ENCODE measurements at places on chromosomes 12 and 14.
A peak's percentile ranks its signal among the peaks of the same experiment; 100 is the strongest.

DNA sequence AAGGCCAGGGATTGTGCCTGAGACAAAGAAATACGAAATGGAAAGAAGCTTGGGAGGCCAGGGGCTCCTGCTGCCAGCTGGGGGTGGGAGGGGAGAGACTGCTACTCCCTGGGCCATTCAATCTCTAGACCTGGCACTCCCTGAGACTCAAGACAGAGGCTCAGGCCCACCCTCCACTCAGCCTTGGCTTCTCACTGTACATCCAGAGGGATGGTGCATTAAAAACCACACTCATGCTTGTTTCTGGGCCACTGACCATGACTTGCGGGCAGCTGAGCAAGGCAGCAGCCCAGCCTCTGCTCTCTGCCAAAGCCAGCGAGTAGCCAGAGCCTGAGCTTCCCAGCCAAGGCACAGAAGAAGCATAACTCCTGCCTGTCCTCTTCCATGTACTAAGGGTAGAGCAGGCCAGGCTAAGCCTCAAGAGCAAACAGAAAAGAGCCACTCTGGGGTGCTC lies 41.5 kb downstream of the PITPNM2 start:
- DNase-seq = no peak

- DNase-seq = no peak
Measured at GRCh38 chr12:59615392-59616165, 19.8 kb downstream of the SLC16A7 start.

GRCh38 chr14:55430024-55430690 lies 10.3 kb downstream of the TBPL2 start:
- peak; percentile 81 for DNase-seq

DNA sequence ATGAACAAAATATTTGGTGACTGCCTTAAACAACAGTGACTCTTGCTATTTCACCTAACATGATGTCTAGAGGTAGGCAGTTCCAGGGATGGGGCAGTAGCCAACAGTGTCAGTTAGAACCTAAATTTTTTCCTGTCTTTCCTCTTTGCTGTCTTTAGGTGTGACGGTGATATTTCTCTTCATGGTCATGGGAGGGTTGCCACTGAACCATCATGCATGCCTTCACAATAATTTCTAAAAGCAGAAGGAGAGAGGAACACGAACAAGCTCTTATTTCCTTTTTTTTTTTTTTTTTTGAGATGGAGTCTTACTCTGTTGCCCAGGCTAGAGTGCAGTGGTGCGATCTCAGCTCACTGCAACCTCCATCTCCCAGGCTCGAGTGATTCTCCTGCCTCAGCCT lies 2.4 kb downstream of the CCDC63 start:
- no peak for DNase-seq

DNA sequence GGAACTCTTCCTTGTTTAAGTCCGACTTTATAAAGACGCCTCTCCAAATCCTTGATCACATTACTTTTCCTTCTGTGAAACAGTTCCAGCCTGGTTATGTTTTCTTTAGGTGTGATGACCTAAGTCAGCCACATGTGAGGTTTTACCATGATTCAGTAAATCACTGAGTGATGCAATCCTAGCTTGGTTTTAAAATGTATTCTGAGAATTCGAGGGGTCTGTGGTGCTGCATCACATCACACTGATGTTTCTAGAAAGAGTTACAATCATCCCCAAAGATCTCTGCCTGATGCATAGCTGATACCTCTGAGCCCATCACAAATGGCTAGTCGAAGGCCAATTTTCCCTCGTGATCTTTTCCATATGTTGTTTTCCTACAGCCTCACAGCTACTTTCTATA lies 152.7 kb downstream of the ANO2 start:
- DNase-seq = no peak

DNA sequence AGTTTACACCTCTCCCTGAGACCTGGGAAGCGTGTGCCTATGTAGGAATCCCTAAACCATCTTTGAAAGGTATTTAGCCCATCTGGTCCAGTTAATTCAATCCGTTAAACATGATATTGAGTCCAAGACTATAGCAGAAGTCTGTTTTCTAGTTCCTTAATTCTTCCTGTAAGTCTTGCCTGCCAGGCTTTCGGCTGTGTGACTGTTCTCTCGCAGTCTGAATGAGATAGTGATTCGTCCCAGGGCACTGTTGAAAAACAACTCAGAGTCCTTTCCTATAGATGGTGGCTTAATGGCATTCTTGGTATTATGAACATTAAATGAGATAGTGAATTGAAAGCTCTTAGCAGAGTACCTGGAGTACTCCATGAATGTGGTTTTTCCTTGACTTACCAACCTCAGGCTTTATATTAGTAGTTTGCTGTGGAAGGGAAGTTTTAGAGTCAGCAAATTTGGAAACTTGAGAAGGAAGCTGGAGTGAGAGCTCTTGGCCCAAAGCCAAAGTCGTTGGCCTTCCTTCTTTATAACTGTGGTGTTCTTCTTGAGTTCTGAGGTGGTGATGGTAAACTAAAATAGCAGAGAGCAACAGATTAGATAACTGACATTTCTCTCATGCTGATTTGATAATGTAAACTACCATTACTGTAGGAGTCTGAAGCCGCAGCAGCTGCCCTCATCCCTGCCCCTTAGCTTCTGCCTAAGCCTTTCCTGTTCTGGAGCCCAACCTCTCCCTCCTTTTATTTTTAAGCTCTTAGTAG lies 76.5 kb downstream of the TGFB3 start:
- no peak for DNase-seq

GRCh38 chr14:87989956-87990299 lies 3.1 kb downstream of the GALC start:
- DNase-seq = no peak

DNA sequence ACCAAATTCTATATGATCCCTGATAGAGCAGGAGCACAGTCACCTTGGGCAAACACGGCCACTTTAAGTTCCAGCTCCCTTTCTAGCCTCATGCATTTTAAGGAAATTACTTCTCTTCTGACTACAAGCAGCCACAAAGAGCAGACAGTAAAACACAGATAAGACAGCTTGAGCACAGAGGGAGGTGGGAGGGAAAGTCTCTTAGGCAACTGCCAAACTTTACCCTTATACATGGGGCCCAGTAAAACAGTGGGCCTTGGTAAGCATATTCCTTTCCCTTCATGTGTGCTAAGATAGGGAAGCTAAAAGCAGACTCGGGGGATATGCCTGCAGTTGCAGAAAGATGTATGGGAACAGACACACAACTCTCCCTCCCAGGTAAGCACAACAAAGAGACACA lies 235.9 kb downstream of the CPNE8 start:
- DNase-seq = no peak

DNA sequence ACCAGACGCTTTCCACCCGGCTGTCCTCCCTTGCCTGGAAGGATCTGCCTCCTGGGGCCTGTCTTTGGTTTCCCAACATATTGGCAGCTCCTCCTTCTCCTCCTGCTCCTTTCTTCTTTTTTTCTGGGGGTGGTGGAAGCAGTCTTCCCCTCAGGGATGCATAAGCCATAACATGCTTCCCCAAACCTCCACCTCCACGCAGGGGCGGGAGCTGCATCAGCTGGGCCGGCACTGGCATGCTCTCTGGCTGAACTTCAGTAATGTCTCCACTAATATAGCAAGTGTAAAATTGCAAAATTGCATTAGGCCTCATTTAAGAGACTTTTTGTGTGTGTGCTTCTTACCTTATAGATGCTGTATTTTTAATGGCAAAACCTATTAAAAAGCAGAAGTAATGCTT lies 58.6 kb downstream of the GLT1D1 start:
- no peak for DNase-seq
